GM12864 (cell line): ENCODE measurements at places on chromosomes 4 and X.

DNA sequence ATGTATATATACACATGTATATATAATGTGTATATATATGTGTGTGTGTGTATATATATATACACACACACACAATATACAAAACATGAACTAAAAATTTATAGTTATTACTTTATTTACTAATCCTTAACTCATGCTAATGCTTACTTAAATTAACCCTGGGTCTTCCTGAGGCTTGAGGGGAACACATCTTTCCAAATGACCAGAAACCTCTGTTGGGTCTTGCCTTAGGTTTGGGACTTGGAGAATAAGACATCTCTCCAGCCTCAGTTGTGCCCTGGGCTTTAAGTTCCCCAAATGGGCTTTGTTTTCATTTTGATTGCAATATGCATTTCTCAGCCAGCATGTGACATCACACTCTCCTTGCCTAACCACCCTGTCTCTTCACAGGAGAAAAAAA lies 7.7 kb downstream of the GEMIN8 start:
- no peak for DNase-seq

GRCh38 chr4:38233727-38234480 lies 273.7 kb downstream of the PTTG2 start:
- no peak for DNase-seq

DNA sequence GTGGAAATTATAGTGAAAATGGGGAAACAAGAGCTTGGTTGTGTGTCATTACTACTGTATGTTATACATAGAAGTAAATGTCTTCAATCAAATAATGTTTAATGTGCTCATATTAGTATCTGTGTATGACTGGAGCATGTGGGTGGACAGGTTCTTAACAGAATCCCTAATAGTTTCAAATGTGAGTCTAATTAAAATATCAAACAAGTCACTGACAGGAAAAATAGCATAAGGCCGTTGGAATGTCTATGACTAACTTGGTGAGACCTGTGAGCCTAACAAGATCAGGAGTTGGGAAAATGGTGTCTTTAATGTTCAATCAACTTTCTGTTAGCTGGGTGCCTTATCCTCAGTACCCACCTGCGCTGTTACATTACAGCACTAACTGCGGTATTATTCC lies 6.2 kb upstream of the CXCL3 start:
- DNase-seq = no peak

GRCh38 chr4:123587983-123588494 lies 191.4 kb downstream of the SPRY1 start:
- no peak for DNase-seq

- no peak for DNase-seq
These were observed 156.1 kb downstream of the LARP7 start for GRCh38 chr4:112793033-112793432.

GRCh38 chrX:40085714-40086113 lies 12.0 kb downstream of the BCOR start:
- DNase-seq = no peak

- DNase-seq = no peak
These were observed 40.4 kb downstream of the FOXR2 start for GRCh38 chrX:55663584-55663983.

- DNase-seq = no peak
These were observed 136.4 kb downstream of the REPS2 start for GRCh38 chrX:17082831-17083230.

DNA sequence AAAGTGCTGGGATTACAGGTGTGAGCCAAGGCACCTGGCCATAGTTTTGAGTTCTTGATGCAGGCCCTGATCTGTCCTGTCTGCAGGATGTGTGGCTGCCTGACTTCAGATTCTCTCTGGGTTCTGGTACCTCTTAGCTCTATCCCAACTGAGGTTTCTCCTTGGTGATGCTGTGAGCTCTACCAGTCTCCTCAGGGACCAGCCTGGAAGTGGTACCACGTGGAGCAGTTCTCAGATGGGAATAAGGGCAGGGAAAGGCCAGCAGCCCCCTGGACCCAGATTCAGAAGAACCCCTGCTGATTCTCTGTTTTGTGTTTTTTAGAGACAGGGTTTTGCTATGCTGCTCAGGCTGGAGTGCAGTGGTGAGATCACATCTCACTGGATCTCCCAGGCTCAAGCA lies 85.0 kb upstream of the HELT start:
- no peak for DNase-seq

GRCh38 chrX:135421932-135422809 lies at the start of gene SMIM10L2A:
TSS of gene SMIM10L2A (plus strand) at chrX:135421944. CDS start at chrX:135422132, 188 bp downstream.
- no peak for DNase-seq

DNA sequence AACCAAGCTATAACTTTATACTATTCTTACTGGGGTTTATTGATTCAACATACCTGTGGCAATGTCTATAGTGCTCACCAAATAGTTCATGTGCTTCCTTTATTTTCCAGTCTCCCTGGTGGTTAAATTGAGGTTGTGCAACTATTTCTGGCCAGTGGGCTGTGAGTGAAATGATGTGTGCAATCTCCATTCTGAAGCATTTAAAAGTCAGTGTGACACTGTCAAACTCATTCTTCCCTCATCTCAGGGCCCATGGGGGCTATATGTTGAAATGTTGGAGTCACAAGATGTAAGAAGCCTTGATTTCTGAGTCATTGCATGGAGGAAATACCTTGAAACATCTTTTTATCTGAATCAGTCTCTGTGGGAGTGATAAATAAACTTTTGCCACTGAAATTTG lies 414.3 kb upstream of the RPS6KA3 start:
- DNase-seq = no peak

- no peak for DNase-seq
These were observed 8.4 kb downstream of the BEND4 start for GRCh38 chr4:42144028-42144427.

DNA sequence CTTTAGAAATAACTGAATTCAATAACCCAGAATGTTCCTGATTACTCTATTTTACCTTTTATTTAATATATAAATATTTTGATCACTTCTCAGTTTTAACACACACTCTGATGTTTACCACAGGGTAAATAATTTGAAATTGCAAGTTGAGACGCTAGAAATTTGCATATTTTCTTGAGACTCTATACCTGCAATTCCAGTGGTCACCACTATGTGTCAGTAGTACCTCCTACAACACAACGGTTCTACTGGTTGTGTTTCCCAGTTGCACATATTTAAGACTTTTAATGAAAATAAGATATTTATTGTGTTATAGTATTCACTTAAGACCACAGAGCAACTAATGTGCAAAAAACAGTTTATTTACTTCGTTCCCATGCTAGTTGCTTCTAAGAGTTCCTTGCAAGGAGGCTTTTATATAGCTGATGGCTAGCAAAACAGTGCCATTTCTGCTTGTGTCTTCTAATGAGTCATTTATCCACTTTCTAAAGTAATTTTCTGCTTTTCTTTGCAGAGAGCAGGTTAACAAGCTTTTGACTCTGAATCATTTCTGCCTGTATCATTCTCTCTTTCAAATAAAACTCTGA lies 98.9 kb upstream of the PDLIM3 start:
- no peak for DNase-seq

DNA sequence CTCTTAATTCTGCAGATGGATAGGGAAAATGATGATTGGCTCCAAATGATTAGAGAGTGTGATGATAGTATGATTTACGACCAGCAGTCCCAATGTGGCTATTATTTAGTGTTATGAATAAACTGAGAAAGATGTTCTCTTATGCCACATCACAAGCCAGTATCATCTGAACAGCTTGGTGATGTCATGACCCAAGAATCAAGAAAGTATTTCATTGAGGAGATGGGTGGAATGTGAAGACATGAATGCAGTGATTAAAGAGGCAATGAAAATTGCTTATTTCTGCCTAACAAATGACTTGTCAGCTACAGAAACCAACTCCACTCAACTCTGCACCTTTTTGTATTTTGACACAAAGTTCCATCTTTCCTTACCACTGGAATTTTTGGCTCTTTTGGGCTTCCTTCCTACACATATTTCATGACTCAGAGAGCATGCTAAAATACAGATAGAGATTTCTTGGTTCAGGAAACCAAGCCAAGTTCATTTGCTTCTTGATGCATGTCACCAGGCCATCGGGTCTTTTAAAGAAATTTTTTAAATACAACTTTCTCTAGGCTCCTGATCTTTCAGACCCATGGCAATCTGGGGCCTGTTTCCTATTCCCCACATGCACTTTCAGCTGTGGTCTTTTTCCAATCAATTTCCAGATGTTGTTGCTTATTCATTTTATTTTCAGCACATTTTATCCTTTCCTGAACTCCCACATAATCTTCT lies 174.2 kb downstream of the HHIP start:
- no peak for DNase-seq

- DNase-seq = no peak
These were observed 413.8 kb downstream of the FAT4 start for GRCh38 chr4:125728568-125728967.

DNA sequence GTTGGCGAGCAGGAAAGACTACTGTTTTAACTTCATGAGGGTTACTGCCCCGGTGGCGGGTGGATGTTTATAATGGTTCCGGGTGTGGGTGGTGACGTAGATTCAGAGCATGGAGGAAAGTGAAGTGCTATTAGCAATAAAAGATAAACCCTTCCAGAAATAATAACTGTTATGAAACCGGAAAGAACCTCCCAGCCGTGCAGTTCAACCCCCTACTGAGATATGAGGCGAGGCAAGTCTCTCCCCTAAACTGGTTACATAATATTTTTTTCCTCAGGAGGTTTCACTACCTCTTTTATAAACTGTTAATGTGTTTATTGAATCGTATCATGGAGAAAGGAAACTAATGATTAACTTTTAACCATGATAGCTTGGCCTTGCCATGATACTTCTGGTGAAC lies 33.9 kb upstream of the STIM2 start:
- peak; percentile 76 for DNase-seq

DNA sequence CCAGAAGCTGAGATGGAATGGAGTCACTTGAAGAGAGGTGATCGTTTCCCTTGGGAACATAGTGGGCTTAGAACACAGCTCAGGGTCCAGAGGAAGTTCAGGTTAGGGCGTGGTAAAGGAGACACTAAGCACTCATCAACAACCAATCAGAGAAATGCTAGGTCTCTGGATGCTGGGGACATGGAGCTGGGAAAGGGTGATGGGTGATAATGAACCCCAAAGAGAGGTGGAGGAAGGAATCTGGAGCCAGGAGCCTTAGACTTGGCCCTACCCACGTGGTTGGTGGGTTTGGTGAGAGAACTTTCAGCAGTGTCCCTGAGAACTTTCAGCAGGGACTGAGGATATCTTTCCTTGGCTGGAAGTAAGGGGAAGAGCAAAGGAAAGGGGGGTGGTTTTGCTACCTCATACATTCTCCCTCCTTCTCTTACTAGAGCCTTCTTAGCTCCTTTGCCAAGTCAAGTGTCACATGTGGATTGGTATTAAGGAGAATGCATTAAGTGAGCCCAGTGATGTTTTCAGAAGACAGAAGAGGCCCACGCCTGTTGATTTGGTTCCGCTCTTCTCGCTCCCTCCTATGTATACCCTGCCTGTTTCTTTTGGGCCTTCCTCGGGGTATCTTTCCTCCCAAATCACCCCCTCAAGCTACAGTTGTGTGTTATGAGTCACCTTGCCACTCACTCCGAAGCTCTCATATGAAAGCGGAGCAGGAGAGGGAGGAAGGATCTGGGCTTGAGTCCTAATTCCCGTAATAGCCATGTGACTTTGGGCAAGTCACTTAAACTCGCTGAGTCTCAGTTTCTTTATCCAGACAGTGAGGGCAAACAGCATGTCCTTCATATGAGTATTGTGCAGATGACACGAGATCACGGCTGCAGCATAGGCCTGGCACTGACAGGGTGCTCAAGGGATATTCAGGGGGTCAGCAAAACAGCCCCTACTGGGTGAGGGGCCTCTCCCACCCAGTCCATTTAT lies 63.1 kb downstream of the TSC22D3 start:
- DNase-seq = no peak
